ENCODE measurements at places on chromosomes 12 and 14.

- DNase-seq = peak; percentile 10
These were observed 181.2 kb downstream of the PRKCH start for GRCh38 chr14:61502459-61503093.

GRCh38 chr12:45742590-45742989 lies 13.1 kb downstream of the ARID2 start:
- DNase-seq = no peak

DNA sequence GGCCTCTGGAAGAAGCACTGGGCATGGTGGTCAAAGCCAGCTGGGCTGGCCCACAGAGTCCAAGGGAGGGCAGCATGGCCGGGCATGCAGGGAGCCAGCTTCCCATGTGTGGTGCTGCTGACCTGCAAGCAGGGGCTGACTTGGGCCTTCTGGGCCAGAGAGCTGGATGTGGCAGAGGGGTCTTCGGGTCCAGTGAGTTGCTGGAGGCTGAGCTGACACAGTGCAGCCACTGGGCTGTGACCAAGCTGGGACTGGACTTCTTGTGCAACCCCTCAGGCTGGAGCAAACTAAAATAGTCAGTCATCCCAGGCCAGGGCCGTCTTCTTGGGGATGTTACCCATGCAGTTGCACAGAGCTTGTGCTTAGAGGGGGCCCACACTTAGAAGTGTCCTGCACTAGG lies 7.3 kb upstream of the RIN3 start:
- no peak for DNase-seq

- peak; percentile 97 for DNase-seq
These were observed 12.2 kb upstream of the NID2 start for GRCh38 chr14:52080808-52081755.

- DNase-seq = no peak
These were observed 104.6 kb downstream of the ITPR2 start for GRCh38 chr12:26728205-26729050.

- peak; percentile 96 for DNase-seq
These were observed at the start of gene KMT2D for GRCh38 chr12:49060237-49061156. KMT2D (minus strand) TSS chr12:49060794; CDS start chr12:49055324, 5,470 bp downstream.

DNA sequence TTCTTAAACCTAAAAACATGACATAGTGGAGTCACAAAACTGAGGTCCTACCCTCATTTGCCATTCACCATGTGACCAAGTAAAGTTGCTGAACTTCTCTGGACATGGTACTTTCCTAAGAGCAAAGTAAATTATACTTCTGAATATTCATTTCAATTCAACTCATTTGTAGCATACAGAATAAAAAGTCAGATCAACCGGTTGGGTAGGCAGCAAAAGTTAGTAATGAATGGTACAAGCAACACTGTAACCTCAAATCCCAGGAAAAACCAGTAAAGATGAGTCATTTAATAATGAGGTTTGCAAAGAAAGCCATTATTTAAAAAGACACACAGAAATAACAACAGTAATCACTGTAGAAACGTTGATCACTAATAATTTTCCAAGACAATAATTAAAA lies 8.7 kb downstream of the POLE2 start:
- peak; percentile 2 for DNase-seq

DNA sequence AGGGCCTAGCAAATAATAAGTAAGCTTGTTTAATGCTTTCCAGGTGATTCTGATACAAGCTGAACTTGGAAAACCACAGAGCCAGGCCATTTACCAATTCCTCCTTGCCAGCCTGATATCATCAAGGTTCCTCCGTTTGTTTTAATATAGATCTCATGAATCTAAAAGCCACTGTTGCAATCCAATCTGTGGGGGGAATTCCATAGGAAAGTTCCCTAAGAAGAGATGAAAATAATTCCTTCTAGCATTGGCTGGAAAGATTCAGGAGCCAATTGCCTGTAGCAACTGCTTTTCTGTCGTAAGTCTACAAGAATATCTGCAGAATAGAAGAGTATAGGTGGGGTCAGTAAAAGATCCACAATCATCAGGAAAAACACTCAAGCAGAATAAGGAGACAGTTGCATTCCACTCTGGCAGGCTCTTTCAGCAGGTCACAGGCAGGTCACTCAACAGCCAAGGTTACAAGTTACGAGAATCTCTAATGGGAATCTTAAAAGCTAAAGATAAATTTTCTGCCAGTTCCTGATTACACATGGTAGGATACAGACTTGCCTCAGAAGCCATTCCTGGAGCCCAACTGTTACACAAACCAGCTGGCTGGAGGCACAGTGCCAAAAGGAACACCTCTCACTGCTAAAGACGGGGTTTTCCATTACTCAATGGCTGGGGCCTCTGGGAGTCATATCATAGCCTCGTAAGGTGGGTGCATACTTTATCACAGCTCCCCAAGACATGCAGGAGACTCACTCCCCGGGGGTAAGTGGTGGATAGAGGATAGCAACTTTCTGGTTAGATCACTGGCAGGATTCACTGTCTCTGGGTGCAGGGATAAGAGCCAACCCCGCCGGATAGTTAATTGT lies 43.6 kb downstream of the FGD6 start:
- peak; percentile 75 for DNase-seq

- DNase-seq = no peak
These were observed 181.0 kb downstream of the C12orf42 start for GRCh38 chr12:103314786-103315185.

DNA sequence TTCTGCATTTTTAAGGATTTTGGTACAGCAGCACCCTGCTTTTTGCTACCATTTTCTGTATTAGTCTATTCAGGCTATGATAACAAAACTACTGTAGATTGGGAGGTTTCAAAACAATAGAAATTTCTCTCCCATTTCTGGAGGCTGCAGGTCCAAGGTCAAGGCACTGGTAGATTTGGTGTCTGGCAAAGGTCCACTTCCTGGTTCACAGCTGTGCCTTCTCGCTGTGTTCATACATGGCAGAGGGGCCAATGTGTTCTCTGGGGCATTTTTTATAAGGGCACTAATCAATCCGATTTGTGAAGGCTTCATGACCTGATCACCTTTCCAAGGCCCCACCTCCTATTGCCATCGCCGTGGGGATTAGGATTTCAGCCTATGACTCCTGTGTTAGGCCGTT lies 268.1 kb upstream of the RTL1 start:
- DNase-seq = no peak

Measured in HCEC 1CT (cell line).